ENCODE measurements at places on chromosomes 3 and 15.

DNA sequence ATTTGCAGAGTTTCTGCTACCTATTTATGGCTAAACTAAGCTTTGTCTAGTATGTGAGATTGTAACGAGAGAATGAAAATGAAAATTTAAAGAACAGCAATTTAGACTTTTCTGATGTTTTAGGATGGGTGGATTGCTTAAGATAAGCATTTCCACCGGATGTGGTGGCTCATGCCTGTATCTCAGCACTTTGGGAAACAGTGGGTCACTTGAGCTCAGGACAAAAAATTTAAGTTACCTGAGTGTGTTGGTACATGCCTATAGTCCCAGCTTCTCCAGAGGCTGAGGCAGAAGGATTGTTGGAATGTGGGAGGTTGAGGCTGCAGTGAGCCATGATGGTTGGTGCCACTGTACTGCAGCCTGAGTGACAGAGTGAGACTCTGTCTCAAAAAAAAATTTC is 3.3 kb downstream of the PPP4R2 start:
- DNase-seq: no peak

DNA sequence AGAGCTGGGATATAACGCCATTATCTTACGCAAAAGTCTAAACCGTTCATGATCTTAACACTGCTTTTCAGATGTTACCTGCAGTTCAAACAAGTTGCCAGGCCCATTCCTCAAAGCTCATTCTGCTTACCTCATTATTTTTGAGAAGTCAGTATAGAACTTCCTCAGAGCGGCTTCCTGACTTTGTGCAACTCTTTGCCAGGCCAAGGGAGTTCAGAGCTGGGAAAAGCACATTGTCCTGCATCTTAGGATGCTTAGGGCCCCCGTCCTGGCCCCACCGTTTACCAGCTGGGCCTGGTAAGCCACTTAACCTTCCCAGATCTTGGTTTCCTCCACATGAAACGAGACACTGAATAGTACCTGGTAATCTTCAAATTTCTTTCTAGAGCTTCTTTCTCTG is 6.8 kb upstream of the C2CD4B start:
- no peak for DNase-seq

DNA sequence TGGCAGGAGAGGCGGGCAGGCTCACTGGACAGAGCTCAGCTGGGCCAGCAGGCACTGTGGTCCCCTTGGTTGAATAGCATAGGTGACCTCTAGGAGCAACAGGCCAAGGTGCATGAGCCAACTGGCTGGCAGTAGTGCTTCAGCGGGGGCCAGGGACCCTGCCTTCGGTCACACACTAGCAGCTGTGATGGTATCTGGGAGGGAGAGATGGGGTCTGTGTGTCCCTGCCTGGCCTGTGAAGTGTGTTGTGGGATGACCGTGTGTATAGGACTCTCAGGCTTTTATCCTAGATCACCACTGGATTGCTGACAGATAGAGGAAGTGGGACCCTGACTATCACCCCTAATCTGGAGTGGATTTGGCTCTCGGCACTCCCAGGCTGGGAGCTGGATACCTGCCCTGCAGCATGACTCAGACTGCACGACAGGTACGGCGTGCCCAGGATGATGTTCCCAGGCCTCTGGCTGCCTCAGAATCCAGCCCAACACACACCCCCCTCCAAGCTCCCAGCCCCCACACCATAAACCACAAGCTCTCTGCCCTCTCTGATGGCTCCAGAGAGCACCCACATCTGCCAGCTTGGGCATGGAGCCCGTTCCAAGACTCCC is 7.8 kb downstream of the RPS17 start:
- DNase-seq: no peak

GRCh38 chr15:70535071-70535954 is 228.0 kb downstream of the UACA start:
- DNase-seq: no peak

GRCh38 chr3:33380653-33381052 is 59.6 kb downstream of the UBP1 start:
- DNase-seq: no peak

DNA sequence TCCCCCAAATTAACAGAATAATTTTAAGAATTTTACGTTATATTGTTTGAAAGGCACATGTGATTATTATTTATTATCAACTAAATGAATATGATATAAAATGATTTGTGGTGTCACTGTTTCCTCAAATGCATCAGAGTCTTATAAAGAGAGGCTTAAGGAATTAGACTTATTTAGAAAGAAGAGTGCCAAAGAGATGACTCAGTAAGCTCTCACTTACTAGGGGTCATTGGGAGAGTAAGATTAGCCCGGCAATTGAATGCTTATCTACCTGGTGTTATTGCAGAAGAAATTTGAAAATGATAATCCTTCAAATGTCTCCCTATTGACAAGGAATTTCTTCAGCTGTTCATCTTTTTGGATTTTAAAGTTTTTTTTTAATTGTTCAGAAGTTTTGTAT is 408.7 kb downstream of the OXSM start:
- no peak for DNase-seq
